ENCODE measurements at places on chromosomes 11 and 22.

GRCh38 chr11:29352273-29352795, 664.5 kb downstream of the KCNA4 start:
- DNase-seq = no peak

DNA sequence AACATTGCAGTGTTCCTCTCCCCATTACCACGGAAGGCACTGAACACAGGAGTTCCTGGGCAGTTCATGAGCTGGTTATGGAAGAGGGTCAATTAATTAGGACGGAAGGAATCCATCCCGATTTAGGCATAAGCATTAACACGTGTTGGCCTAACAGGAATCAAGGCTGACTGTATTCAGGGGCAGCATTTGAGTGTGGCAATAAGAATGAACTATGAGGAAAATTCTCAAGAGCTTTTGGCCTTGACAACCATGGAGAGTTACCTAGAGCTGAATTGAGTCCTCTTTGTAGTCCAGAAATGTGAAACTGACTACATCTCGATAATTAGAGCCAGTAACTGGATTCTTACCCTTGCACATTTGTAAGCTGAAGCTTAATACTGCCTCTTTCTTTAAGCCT, 82.4 kb upstream of the CRTAM start:
- peak; percentile 16 for DNase-seq

DNA sequence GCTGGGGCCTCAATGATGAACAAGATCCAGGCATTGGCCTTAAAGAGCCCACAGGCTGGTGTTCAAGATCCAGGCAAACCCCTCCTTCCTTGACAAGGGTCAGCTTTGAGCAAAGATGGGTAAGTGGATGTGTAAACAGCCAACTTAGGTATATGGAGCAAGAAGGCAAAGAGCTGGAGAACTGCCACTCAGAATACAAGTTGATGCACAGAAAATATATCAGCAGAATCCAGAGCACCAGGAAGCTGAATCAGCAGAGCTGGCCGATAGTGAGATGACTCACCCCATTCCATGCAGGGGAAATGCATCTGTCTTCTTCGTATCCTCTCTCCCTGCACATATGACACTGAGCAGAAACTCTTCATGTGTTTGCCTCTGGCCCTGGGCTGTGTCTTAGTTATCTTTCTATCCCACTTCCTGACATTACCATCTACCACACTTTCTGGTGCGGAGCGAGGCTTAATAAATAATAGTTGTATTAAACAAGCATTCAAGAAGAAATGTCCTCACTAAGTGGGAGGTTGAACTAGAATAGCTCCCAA, 57.8 kb downstream of the ENDOD1 start:
- DNase-seq = peak; percentile 86

GRCh38 chr11:45384711-45385241, 98.6 kb upstream of the SYT13 start:
- DNase-seq = no peak

DNA sequence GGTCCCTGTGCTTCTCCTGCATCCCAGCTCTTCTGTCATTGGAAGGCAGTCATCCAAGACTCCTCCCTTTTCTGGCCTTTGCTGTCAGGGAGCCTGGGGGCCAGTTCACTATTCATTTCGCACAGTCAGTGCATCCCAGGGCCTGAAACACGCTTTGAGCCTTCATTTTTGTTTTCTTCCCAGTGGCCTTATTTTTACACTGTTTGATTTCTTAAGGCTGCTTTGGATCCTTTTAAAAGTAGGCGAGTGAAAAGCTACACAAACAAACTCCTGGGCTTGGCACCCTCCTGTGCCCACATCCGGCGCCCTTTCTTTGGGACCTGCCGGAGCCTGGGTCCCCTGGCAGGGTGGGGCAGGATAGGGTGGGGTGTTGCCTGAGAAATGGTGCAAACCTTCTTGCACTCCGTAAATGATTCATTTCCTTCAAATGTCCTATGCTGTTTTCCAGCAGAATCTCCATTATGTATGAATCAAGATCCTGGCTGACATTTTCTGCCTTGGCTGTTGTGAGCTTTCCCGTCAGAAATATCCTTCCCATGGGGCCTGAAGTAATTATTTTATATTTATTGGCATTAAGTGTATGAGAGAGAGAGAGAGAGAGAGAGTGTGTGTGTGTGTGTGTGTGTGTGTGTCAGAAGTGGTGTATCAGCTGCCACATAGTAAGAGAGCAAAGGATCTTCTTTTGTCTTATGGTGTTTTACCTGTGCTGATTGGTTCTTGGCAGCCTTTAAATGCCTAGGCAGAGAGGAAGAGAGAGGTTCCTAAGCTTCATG, 45.6 kb downstream of the BCR start:
- DNase-seq = no peak

GRCh38 chr11:27520226-27520625, 13.7 kb upstream of the LIN7C start:
- DNase-seq = no peak

Measured in hematopoietic multipotent progenitor cell (in vitro differentiated cells).